ENCODE measurements at places on chromosomes 6 and 20. TPM values are rescaled to one million over a fixed set of nuclear protein-coding genes. Genes with fewer than 3 reads are reported as not detected.

The CAGE1 gene
- not detected for total RNA-seq

The SLC32A1 gene
- not detected for total RNA-seq

The CLPSL2 gene
- not detected for total RNA-seq

The SPTLC3 gene
- total RNA-seq, result 4.8 TPM

The AGER gene
- 1.0 TPM for total RNA-seq

The FAM217A gene
- not detected for total RNA-seq
